ENCODE measurements at places on chromosomes 7 and 10.

DNA sequence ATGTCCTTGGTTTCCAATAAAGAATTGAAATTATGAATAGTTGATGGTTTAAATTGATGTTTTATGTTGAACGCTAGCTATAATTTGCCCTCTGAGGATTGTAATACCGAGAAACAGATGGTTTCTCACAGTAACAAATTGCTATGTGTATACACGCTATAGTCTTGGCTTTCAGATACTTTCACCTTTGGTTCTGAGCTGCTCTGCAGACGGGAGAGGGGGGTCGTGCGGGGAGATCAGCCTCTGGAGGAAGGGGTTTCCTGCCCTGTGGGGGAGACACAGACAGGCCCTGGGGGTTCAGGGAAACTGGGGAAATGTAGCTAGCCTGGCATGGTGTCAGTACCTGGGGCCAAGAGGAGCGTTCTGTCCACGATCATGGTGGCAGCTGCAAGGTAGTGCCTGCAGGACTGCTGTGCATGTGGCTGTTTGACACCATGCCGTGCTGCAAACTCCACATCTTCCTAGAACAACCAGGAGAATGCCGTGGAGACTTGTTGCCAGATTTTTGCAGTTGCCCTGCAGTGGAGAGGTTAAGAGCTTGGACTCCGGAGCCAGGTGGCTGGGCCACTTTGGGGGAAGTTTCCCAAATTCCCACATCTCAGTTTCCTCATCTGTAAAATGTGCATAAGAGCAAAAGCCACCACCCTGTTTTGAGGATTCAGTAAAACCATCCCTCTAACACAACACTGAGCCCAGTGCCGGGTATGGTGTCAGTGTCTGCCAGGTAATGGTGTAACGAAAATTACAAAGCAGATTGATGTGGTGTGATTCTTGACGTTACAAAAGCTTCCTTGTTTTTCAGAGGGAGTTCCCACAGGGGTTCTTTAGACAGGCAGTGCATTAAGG lies 167.9 kb downstream of the CUX1 start:
- no peak for DNase-seq

GRCh38 chr7:138701537-138701923 lies 368 bp upstream of the SVOPL start:
- DNase-seq = no peak

DNA sequence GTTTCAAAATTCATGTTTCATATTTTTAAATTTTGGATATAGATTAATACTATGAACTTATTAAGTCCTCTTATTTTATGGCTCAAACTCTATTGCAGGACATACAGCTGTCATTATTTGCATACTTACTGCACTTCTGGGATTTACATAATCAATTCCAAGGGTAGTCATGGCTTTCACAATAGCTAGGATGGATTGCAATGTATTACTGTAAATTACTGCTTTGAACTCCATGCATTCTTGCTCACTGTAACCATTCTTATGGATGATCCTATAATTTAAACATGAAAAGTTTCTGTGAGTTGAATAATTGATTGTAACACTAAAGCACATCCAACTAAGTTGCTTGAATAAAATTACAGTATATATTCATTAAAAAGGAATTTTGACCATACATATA lies 23.5 kb downstream of the GNAT3 start:
- DNase-seq = no peak

GRCh38 chr10:33858326-33858725 lies 523.9 kb upstream of the NRP1 start:
- DNase-seq = no peak

DNA sequence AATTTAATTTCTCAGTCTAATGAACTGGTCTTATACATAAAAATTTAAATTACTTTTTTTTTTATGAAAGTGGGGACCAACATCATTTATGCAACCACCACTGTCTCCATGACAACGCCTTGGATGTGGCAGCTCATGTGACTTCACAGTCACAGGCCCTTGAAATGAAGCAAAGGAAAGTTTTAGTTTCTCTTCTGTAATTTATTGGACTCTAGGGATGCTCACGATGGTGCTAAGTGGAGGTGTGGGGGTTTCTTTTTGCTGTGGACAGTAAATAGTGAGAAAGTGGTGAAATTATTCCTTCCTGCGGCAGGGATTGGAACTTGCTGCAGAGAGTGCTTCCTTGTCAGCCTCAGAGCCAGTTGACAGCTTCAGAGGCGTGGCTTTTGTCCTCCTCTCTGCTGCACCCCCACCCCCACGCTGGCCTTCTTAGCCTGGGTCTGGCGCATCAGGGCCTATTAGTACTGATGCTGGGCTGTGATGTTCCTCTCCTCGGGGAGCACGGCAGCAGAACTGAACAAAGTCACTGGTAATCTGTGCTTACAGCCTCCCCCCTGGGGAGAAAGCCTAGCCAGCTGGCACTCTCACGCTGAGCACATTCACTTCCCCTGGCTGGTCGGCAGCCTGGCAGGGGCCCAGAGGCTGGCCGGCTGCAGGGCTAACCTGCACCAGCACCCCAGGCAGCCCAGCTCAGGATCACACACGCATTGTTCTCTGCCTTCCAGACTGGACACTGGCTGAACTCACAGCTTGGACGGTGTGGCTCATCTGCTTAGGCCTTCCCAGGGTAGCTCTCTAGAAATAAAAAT lies 517.5 kb upstream of the GALNT17 start:
- DNase-seq = no peak
